Activated naive CD4-positive, alpha-beta T cell treated with Interleukin-2 at 50 U/mL for 16 hours (primary cell): ENCODE measurements at places on chromosomes 12 and 14.
A peak's percentile ranks its signal among the peaks of the same experiment; 100 is the strongest.

DNA sequence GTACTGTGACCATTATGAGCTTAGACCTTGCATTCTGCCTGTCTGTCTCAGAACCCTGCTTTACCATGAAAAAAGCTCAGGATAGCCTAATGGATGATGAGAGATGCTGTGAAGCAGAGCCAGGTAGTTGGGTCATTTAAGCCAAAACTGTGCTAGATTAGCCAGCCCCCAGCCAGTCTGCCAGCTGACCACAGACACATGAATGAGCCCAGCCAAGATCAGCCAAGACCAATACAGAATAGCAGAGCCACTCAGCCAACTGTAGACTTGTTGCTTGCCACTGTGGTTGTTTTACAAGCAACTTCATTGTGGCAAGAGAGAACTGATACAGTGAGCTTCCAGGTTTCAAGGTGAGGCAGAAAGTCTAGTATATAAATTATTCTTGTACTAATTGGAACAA, 12.8 kb upstream of the UTP20 start:
- no peak for DNase-seq

GRCh38 chr12:55760663-55761062, 17.7 kb downstream of the GDF11 start:
- DNase-seq: peak; percentile 57

DNA sequence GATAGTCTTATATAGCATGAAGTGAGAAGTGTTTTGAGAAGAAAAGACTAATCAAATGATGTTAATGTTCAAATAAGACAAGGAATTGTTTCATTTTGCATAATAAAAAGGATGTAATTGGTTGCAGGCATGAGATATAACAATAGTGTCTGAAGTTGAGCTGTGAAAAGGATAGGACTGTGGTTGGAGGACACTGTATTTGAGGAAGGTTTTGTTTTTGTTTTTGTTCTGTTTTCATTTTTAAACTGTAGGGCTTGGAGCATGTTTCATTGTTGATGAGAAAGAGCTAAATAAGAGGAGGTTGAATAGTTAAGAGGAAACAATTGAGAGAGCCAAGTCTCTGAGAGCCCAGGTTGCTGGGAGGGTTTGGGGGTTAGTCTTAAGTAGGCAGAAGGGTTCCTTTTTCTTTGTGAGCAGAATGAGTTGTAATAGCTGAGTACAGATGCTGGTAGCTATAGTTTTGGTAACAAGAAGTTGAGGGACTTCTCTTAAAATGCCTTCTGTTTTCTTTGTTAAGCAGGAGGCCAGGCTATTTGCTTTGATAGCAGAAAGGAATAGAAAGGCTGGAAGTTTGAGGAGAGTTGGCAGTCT, 58.4 kb downstream of the CCDC91 start:
- DNase-seq: no peak

- no peak for DNase-seq
These were observed 280.0 kb downstream of the DPF3 start for GRCh38 chr14:72613975-72614319.

DNA sequence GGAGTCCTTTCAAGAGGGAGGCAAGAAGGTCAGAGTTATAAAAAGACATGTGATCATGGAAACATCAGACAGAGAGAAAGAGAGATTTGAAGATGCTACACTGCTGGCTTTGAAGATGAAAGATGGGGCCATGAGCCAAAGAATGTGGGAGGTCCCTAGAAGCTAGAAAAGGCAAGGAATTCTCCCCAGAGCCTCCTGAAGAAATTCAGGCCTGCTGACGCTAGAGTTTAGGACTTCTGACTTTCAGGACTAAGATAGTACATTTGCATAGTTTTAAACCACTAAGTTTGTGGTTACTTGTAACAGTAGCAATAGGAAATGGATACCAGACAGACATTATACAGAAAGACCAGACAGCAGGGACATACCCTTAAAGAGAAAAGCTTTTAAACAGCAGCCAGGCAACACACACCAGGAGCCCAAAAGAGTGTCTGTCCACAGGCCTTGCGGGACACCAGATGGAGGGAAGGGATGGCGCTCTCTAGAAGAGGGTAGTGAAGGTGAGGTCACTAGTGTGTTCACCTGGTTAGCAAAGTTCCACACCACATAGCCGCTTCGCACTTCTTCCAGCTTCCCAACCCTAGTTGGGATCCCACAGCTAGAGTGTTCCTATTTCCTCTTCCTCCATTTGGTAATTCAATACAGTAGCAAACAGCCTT, 29.7 kb upstream of the CEBPE start:
- DNase-seq: no peak

- DNase-seq: no peak
These were observed 40.1 kb upstream of the VPS33A start for GRCh38 chr12:122306407-122306806.

GRCh38 chr12:124036657-124037109, 63.7 kb downstream of the ZNF664 start:
- peak; percentile 42 for DNase-seq

- no peak for DNase-seq
These were observed 106.4 kb downstream of the PRKD1 start for GRCh38 chr14:29821242-29821641.

DNA sequence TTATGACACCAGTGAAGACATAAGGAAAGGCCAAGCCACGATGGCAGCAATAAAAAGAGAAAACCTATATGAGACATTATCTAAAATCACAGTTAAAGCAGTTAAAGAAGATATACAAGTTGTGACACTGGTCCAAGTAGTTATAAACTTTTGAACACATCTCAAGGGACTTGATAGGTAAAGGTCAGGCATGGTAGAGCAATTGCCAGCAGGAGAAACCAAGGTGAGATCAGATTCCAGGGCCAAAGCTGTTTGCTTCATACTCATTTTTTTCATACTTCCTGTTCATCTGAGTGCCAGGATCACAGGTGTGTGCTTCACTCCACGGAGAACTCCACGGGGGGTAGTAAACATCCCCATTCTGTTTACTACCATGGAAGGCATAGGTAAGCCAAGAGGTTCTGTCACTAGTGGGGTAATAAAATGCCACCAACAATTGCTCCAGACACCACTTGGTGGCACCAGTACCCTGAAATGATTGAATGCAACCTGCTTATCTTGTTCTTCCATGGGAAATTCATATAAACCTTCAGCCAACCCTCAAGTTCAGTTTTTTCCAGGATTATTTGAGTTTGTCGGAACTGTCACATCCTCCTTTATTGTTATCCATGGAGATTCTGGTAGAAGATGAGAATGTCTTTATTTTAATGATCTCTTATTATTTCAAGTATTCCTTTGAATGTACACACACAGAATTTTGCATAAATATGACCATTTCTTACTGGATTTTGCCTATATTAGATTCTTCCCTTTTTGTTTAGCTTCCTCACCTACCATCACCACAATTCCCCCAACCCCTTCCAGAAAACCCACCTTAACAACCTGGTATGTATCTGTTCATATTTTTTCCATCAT, 59.2 kb upstream of the TSPAN8 start:
- no peak for DNase-seq

DNA sequence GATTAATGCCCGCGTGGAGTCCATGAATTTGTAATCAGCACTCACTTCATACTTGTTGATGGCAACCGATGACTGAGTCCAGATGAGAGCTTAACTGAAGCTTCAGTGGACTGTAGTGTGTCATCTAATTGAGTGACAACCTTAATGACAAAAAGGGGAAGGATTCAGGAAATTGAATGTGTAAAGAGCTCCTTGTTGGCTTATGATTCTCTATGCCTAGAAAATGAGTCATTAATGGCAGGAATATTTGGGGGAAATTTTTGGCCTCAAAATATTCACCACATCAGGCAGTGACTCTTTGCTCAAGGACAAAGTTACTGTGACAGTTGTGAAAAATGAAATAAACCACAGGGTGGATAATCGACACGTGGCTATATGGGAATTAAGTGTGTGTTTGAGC, 55.3 kb upstream of the STON2 start:
- DNase-seq: no peak

DNA sequence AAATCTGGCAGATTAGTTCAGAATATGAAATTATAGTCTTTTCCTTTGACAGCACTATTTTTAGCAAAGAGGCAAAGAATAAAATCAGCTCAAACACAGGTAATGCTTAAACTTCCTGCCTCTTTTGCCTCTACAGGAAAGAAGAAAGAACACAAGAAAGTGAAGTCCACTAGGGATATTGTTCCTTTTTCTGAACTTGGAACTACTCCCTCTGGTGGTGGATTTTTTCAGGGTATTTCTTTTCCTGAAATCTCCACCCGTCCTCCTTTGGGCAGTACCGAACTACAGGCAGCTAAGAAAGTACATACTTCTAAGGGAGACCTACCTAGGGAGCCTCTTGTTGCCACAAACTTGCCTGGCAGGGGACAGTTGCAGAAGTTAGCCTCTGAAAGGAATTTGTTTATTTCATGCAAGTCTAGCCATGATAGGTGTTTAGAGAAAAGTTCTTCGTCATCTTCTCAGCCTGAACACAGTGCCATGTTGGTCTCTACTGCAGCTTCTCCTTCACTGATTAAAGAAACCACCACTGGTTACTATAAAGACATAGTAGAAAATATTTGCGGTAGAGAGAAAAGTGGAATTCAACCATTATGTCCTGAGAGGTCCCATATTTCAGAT, 17.4 kb downstream of the TMPO start:
- no peak for DNase-seq
